AG04449 (cell line): ENCODE measurements at places on chromosomes 7 and 10.

DNA sequence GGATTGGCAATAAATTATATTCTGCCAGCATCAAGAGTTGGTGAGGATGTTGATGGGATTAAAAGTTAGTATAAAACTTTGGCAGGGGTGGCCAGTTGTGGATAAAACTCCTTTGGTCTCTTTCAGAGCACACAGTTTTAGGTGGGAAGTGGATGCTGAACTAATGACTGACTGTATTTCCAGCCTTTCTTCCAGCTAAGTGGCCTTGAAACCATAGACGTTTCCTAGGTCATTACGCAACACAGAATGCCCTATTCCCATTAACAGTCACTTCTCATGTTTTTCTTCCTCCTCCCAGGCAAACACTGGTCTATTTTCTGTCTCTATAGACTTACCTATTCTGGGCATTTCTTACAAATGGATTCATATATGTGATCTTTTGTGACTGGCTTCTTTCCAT, 467.4 kb downstream of the NEBL start:
- DNase-seq = no peak

- no peak for DNase-seq
Measured at GRCh38 chr7:111103678-111104274, 12.8 kb downstream of the LRRN3 start.

DNA sequence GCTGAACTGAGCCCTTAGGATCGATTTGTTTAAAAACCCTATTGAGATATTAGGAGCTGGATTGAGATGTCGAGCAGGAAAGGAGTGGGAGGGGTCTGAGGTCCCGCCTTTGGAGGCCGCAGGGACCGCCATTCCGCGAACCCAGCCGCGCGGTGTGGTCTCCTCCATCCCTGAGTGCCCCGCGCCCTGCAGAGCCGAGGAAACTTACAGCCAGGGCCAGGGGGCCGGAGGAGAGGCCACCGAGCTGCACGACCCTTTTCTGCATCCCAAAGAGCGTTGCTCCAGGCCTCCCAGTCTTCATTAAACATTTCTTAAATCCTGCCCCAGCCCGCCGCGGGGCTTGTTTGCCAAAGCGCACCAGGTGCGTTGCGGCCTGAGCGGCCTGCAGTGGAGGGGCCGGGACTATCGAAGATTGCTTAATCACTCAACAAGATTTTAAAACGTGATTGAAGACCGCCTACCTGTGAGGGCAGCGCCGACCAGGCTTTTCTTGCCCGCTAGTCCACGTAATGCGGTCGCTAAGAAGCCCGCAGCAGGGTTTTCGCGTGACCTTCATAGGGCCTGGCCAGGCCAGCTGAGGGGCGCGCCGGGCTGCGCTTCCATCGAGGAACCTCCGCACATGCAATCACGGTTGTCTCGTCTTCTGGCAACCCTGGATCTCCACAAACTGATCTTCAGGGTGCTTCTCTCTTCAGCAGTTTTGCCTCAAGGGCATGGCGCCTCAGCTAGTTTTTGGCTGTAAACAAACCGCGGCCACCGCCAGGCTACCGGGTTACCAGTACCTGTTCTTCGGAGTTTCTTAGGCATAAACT, 2.0 kb upstream of the CTBP2 start:
- no peak for DNase-seq

DNA sequence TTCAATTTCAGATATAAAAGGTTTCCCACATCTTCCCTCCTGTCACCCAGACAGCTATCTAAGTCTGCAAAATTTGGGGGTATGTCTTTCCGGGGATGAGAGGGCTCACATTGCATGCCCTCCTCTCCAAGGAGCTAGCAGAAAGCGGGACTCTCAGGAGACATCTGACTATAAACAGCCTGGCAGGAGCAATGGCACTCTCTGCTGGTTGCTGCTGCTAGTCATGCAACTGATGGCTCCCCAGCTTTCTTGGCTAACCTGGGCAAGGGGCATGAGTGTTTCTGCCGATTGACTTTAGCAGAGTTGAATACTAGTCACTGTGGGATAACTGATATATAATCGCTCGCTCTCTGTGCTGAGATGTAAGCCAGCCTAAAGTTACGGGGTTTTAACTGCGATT, 12.0 kb downstream of the TBX20 start:
- DNase-seq = no peak

DNA sequence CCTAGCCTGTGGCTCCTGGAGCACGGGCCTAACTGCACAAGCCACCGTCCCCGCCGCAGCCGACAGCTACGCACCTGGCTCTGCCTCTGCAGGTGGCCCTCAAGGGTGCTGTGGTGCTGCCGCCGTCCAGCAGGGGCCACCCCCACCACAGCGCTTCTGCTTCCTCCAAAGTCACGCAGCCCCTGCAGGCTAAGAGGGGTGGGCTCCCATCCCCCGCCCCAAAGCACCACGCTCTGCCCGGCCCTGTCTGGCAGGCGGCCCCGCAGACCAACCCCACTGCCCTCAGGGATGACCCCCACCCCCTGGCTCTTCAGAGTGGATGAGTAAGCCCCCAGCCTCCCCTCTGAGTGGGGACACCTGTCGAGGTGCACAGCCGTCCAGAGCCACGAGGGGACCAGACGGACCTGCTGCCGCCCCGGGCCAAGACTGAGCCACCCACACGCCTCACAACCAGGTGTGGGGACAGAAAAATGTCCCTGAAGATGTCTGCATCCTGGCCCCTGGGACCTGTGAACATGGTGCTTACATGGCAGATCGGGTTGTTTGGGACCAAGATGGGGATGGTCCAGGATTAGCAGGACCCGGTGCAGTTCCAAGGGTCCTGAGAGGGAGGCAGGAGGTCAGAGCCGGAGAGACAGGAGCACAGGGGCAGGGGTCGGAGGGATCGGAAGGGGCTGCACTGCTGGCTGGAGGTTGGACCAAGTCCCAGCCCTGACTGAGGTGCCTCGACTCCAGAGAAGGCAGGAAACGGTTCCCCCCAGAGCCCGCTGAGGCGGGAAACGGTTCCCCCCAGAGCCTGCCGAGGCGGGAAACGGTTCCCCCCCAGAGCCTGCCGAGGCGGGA, 9.0 kb upstream of the ADAP1 start:
- DNase-seq = no peak

- no peak for DNase-seq
Measured at GRCh38 chr10:79404690-79405131, 40.7 kb downstream of the ZCCHC24 start.

GRCh38 chr10:125343118-125343925, 183.0 kb upstream of the CTBP2 start:
- DNase-seq = no peak
